CD4-positive, alpha-beta T cell treated with Interleukin-12 subunit alpha and Interleukin-12 subunit beta, for 1 hour (primary cell): ENCODE measurements at places on chromosomes 4 and X.

GRCh38 chr4:146186596-146186995 lies 11.1 kb downstream of the LSM6 start:
- DNase-seq, result no peak

DNA sequence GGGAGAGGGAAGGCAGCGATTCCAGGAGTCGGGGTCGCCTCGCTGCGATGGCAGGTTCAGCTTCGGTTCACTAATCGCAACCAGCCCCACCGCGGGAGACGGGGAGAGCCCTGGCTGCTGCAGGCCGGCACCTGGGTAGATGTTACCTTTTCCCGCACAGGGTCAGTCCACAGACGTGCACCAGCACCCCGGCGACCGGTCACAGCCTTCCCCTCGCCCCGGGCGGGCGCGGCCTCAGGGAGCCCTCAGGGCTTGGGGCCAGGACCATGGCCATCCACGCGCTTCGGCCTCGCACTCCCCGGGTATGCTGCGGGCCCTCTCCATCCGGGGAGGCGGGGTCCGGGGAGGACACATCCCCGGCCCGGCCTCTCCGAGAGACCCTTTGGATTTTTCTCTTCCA lies 26.1 kb upstream of the EXOC1L start:
- DNase-seq, result no peak

- DNase-seq, result no peak
Observed at GRCh38 chrX:140503714-140504351, 1.0 kb downstream of the SOX3 start.

GRCh38 chr4:168739886-168740285 lies 243.0 kb downstream of the PALLD start:
- DNase-seq, result no peak

GRCh38 chrX:63961964-63962363 lies 176.9 kb upstream of the ARHGEF9 start:
- no peak for DNase-seq

DNA sequence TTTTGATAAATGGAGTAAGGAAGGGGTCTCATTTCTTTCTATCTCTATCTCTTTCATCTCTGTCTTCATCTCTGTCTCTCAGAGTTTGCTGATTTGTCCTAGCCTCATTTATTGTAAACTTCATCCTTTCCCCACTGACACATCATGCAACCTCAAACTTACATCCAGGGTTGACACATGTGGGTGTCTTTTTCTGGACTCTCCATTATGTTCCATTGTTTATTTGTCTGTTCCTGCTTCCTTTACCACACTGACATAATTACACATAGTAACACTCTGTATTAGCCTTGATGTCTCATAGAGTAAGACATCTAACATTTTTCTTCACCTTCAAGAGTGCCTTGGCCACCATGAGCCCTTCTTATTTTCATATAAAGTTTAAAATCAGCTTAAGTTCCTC lies 8.1 kb upstream of the SRD5A3 start:
- no peak for DNase-seq

GRCh38 chrX:94961730-94962129 lies 1287.7 kb downstream of the FAM133A start:
- no peak for DNase-seq

DNA sequence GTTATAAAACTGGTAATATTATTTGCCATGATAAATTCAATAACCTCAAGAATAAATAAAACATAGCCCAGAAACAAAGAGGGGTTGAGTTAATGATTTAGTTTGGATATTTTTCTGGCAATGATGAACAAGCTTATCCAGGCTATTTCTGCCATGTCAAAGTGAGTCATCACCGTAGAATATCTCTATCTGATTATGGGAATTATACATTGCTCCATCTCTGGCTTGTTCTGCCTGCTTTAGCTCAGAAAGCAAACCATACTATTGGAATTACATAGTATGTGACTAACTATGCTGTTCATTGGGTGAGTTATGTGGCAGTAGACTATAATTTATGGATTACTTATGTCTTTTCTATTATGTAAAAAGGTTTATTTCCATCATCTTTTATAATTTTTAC lies 680.1 kb upstream of the AADAT start:
- DNase-seq, result no peak

- no peak for DNase-seq
Observed at GRCh38 chr4:56731857-56732256, 50.8 kb upstream of the HOPX start.

DNA sequence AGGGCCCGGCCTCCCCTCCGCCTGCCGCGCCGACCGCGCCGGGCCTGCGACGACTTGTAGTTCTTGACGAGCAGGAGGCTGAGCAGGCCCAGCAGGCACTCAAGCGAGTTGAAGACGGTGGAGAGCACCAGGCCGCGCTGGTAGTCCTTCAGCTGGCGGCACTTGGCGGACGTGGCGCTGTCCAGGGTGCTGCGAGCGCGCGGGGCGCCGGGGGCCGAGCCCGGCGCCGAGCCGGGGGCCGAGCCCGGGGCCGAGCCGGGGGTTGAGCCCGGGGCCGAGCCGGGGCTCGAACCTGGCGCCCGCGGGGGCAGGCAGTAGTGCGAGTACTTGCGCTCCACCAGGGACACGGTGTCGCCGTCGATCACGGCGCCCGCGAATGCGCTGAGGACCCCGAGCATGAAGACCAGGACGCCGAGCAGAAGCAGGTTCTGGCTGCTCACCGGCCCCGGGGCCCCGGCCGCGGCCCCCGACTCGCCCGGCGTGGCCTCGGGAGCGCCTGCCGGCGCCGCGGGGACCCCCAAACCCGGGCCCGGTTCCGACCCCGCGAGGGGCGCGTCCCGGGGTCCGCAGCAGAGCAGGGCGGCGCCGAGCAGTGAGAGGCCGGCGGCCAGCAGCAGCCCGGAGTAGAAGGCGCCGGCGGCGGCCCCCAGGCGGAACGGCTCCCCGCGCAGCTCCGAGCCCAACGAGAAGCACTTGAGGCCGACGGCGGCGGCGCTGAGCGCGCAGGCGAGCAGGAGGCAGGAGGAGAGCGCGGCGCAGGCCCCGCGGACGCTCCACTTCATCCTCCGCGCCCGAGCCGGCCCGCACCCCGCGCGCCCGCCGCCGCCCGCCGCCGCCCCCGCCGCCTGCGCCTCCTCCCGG lies 584 bp downstream of the TMEM271 start:
- no peak for DNase-seq

GRCh38 chr4:707929-708630 lies 2.4 kb downstream of the PCGF3 start:
- no peak for DNase-seq

GRCh38 chrX:43998374-43998773 lies 25.2 kb upstream of the NDP start:
- no peak for DNase-seq

GRCh38 chr4:68718447-68719074 lies 48.1 kb upstream of the UGT2B15 start:
- DNase-seq, result no peak

DNA sequence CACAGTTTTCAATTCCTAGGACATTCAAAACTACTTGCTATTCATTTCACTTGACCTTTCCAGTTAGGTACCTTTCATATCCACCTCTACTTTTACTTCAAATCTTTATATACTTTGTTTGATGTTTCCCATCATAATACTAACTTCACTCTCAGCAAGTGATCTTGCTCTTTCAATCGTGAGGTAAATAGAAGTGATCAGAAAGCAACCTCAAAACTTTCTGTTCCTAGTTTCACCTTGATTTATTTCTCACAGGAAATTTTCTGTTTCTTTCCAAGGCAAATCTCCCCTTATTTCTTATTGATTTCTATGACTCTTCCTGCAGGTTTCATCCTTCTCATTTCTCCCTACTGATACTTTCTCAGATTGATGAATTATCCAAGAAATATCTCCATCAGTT lies 623.5 kb downstream of the FSTL5 start:
- no peak for DNase-seq

- DNase-seq, result no peak
Observed at GRCh38 chr4:99868126-99868596, 26.1 kb downstream of the LAMTOR3 start.

- DNase-seq, result no peak
Observed at GRCh38 chrX:10633722-10634121, 13.3 kb upstream of the MID1 start.
